ENCODE measurements at places on chromosomes 12 and 14.

DNA sequence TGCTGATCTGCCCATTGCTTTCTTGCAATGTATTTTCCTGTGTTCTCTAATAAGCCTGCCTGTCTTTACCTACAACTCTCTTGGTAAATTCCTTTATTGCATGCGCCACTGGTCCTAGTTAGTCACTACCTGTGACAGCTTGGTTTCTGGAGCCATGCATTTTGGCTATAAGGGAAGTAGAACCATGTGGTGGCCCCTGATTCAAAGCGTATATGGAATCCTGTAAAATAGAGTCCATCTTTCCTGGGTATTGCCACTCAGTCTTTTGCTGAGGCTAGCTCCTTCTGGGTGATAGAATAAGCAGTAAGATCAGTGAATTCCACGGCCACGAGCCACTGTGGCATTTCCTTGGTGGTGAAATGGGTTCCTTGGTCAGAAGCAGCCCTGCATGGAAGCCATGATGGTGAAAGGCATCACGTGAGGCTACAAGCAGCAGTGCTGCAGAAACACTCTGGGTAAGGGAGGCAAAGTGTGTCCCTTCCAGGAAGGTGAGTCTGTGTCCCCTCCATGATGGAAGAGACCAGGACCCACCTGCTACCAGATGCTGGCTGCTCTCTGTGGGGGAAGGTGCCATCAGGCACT is 19.6 kb downstream of the TNFAIP2 start:
- no peak for DNase-seq

DNA sequence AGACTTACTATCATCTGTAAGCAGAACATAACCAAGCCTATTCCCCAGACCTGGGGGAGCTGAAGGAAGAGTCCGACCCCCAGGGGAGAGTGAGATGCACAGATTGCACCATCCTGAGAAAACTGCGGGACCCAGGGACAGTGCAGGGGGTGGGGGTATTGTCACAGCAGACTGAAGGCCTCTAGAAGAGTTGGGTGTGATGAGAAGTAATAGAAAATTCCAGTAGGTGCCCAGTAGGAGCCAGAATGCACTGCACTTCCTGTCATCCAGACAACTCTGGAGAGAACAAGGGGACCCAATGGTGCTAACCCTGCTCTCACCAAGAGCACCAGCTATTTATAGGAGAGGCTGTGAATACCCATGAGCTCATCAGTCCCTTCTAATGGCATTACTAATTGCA is 190.1 kb downstream of the BCL11B start:
- DNase-seq, result no peak

- peak; percentile 80 for DNase-seq
Measured at GRCh38 chr12:123905319-123905925, 67.2 kb downstream of the CCDC92 start.

DNA sequence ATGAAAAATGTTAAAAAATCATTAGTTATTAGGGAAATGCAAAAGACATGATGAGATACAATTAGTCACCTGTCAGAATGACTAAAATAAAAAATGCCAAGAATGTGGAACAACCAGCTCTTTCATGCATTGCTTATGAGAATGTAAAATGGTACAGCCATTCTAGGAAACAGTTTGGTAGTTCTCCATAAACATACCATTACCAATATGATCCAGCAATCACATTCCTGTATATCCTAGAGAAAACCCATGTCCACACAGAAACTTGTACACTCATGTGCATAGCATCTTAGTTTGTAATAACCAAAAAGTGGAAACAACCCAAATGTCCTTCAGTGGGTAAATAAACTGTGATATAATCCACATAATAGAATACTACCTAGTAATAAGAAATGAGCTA is 245.7 kb downstream of the FUT8 start:
- DNase-seq, result no peak

DNA sequence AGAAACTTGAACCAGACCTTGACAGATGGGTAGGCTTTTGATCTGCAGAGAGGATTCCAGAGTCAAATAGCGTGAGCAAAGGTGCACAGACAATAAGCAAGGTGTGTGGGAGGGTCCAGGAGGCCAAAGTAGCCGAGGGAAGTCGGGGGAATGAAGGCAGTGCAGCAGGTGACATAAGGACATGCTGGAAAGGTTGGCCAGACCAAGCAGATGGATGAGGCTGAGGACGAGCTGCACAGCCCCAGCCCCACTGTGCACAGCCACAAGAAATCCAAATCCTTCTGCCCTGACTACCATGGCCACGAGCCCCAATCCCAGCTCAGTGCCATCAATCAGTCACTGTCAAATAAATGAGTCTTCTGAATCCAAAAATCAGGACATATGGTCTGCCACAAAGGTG is 5.4 kb downstream of the TTC7B start:
- no peak for DNase-seq

DNA sequence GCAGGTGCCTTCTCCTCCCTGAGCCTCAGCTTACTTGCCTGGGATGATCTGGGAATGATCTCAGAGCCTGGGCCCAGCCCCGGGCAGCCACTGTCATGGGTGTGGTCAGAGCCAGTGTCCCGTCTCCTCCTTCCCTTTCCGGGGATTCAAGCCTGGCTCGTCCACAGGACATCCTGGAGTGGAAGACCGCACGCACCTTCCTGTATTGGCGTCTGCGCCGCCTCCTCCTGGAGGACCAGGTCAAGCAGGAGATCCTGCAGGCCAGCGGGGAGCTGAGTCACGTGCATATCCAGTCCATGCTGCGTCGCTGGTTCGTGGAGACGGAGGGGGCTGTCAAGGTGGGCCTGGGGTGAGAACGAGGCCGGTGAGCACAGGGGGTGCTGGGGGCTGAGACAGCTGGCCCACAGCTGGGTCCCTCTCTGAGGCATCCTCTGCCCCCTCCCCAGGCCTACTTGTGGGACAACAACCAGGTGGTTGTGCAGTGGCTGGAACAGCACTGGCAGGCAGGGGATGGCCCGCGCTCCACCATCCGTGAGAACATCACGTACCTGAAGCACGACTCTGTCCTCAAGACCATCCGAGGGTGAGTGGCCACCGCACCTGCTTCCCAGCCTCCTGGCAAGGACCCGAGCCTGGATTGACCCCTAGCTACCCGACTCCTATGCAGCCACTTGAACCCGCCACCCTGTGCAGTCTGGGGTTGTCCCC is 44.0 kb downstream of the FOXN4 start:
- DNase-seq, result no peak

DNA sequence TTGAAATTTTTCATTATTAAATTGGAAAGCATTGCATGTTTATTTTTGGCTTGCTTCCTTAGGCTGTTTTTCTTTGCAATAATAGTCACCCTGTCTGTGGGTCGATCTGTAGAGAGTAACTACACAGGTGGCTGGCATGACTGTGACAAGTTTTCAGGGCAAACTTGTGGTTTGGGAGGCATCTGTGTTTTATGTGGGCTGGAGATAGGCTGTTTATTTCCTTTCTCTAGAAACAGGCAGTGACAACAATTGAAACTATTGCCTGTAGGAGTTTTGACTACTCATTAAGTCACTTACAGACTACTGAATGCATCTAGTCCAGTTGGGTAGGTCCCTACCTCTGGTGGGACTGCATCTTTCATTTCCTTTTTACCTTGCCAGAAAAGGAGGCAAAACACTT is 155.6 kb downstream of the DYRK2 start:
- no peak for DNase-seq

DNA sequence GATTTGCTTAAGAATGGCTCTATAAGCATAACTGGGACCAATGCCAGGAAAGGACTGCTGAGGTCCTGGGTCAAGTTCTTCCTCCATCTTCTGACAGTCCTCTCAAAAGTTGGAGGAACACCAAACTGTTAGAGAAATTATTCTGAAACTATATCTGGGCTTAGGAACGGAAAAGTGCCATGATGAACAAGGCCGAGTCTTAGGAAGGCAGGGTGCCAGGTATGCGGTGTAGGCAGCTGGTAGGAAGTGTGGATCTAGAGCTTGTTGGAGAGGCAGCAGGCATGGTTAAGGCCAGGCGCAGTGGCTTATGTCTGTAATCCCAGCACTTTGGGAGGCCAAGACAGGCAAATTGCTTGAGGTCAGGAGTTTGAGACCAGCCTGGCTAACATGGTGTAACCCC is 7.7 kb downstream of the GNPTAB start:
- no peak for DNase-seq

GRCh38 chr14:70317969-70318634 is 41.4 kb downstream of the COX16 start:
- peak; percentile 66 for DNase-seq

GRCh38 chr12:30882706-30883105 is 43.8 kb upstream of the TSPAN11 start:
- no peak for DNase-seq

DNA sequence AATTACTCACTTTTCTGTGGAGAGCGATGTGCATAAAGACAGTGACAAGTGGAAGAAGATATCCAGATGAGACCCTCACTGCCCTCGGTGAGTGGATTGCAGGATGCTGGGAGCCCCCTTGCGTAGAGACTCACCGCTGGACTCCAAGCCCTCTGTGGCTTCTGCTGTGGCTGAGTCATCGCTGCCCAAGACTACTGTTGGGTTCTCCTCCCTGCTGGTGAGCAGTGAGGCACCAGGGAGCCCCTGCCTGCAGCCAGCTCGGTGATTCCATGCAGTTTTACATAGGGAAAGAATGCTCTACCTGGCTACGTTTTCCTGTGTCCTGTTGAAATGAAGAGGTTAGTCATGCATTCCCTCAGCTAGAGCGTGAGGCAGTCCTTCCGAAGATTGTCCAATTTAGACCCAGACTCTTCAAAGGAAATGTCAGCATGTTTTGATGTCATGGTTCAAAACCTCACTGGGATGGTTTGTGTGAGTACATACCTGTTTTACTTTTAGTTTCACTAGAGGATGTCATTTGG is 28.2 kb downstream of the TRAF3 start:
- no peak for DNase-seq

GRCh38 chr14:93744876-93745275 is 43.4 kb downstream of the PRIMA1 start:
- DNase-seq, result no peak

DNA sequence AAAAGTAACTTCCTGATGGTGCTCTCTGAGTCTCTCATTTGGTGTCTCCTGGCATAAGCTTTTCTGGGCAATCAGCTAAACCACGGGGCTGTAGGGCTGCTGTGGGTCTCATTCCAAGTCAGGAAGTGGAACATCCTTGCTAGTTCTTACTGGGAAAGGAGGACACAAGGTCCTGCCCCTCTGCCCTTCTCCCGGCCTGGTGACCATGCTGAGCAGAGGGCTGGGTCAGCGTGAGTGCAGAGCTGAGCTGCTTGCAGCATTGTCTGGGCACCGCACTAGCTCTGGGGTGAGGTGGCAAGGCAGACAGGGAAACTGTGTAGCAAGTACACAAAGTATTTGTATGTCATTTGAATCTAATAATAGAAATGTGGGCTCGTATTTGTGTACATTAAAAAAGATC is 45.0 kb upstream of the ASPG start:
- DNase-seq, result no peak

- no peak for DNase-seq
Measured at GRCh38 chr12:92332552-92332951, 186.9 kb upstream of the BTG1 start.

DNA sequence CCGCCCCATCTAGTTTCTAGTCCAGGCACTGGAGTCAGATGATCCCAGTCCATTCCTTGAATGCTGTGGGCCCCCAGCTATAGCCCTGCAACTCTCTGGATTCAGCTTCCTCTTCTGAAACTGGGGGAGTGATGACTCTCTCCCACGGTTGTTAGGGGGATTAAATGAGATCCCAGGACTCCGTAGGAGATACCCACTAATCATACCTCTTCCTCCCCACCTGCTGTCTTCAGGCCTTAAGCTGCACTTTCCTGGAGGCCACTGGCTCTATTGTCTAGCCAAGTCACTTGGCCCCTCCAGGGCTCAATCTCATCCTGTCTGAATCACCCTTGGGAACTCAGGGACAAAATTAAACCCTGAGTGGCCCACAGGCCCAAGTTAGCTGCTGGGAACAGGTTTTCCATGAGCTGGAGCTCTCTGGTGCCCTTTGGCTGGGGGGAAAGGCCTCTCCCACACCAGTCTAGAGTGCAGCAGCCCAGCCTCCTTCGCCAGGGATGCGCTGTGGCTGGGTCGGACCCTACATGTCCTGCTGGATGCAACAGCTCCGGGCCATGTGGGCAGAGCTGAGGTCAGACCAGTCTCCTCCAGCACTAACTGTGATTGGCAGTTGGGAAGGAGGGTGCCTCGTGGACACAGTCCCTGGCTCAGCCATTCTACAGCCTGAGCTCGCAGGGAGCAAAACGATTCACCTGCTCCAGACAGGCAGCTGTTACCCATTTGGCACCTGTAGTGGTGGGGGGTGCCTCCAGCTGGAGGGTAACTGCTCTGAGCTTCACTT is 6.0 kb upstream of the ASB2 start:
- no peak for DNase-seq

GRCh38 chr12:132500142-132500855 is 10.3 kb downstream of the FBRSL1 start:
- DNase-seq, result no peak

GRCh38 chr14:99907761-99908652 is 114.8 kb downstream of the EML1 start:
- no peak for DNase-seq

- DNase-seq, result no peak
Measured at GRCh38 chr14:26370115-26370514, 227.7 kb downstream of the NOVA1 start.

- peak; percentile 25 for DNase-seq
Measured at GRCh38 chr12:46548605-46549071, 176.1 kb upstream of the SLC38A2 start.

- no peak for DNase-seq
Measured at GRCh38 chr14:90253826-90254225, 2.5 kb upstream of the PSMC1 start.

DNA sequence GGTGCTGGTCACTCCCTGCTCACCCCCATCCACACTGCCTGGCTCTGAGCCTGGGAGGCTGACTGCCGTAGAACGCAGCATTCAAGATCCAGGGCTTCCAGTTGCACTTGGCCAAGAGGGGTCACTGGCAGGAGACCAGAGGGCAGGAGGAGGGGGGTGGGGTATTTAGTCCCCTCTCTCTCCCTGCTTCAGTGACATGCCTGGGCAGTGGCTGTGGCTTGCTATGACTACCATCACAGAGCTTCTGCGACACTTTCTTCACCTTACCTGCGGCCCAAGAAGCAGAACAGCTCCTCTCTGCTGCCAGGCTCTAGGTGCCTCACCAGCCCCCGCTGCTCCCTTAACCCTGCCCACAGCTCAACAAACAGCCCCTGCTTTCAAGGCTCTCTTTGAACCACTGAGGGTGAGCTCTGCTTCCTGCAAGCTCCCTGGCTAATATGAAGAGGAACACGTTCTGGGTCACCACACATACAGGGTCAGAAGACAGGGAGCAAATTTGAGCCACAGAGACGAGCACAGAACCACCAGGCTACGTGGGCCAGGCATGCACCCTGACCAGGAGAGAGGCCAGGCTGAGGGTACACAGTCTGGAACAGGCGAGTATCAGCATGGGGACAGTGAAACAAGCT is 55.7 kb downstream of the ITPK1 start:
- no peak for DNase-seq

- peak; percentile 58 for DNase-seq
Measured at GRCh38 chr14:105167303-105168092, 1.1 kb downstream of the JAG2 start.

DNA sequence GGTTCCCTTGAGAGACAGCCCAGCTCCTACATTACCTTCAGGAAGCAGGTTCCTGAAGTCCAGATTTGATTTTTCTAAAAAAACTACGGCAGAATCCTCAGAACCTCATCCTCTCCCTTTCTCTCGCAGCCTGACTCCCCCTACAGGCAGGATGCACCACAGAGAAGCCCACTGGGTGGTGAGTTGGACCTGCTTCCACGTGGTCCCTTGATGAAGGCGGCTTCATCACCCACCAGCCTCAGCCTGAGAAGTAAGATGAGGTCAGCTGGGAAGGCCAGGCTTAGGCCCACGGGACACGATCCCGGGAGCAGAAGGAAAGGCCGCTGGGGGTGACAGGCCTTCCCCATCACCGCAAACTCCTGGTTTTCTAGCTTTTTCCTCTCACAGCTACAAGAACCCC is 83.0 kb downstream of the ACTN1 start:
- DNase-seq, result no peak

- DNase-seq, result peak; percentile 63
Measured at GRCh38 chr14:22084393-22085281, 411.0 kb upstream of the OR4E1 start.

Data from LoVo (cell line).